ENCODE measurements at places on chromosomes 5 and 9.
A peak's percentile ranks its signal among the peaks of the same experiment; 100 is the strongest.

DNA sequence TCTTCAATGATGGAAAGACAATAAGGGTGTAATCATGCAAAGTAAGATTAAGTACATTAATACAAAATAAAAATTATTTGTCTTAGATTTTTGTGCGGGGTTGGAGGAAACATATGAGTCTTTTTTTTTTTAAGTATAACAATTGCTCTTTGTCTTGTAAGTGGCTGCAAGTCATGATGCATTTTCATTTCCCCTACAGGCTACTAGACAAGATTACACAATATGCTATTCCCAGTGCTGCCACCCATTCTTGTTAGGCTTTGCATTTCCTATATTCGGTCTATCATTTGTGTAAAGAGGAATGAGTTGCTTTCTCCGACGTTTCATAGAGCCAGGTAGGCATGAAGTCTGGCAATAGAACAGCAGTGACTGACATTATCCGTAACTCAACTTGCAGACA, 294.2 kb upstream of the CYLC2 start:
- DNase-seq = no peak

DNA sequence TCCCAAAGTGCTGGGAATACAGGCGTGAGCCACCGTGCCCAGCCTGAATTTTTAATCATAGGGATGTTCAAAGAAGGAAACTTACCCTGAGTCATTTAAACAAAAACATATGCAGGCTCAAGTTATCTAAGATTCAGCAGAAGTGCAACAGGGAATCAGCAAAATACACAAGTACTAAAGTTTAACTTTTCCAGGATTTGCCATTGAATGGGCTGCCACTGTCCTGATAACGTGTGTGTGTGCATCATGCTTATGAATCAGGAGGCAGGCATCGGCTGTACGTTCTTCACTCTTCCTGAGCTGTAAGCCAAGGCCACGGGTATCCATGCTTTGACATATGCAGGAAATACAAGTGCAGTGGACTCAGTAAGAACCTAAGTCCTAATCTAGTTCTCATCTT, 48.8 kb upstream of the FST start:
- DNase-seq = no peak

DNA sequence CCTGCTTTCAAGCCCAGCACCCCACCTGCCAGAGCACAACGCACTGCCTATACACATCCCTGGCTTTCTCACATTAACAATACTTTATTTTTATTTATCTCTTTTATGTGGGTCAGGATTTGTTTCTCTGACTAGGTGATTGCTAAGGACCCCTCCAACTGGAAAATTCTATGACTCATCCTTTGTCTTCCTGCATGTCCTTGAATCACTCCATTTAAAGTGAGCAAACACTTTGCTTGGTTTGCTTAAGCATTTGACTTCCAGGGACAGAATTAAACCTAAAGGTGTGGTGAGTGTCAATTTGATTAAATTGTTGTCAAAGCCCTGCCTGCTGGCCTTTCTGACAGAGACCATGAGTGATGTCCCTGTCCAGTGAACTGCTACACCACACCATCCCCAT, 536.5 kb upstream of the BRINP1 start:
- peak; percentile 93 for DNase-seq

GRCh38 chr5:68225911-68226545, 10.5 kb downstream of the PIK3R1 start:
- no peak for DNase-seq

DNA sequence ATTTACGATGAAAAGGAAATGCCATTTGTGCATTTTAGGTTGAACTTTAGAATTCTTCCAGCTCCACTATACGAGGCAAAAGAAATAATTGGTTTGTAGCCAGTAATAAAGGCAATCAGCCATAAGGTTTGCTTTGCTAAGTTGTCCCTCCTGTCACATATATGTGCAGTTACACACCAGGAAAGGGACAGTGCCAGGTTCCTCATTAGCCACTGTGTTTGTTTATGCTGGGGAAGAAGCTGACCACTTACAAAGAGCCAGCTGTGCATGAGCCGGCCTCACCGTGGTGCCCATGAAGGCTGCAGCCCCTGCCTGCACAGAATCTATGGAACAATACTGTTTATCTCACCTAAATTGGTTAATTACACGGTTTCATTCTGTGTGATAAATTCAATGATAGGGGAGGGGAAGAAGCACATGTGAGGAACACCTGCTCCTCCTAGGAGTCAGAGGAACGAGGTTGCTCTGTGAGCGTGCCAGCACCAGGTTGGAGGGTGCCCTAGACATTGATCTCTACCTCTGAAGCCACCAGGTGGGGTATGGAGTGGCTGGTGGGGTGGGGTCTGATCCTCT, 173.8 kb upstream of the DAP start:
- DNase-seq = peak; percentile 98

All from NCI-H748 treated with DMSO at 0.1 percent for 48 hours (cell line).